ENCODE measurements at places on chromosomes 7 and 10. TPM values are rescaled to one million over a fixed set of nuclear protein-coding genes. Genes with fewer than 3 reads are reported as not detected.

Gene LIPF
- total RNA-seq, result not detected

Gene ARHGEF5
- total RNA-seq, result 0.88 TPM

Gene C7orf33
- total RNA-seq, result not detected

Gene ANKRD61
- 0.35 TPM for total RNA-seq

DNA sequence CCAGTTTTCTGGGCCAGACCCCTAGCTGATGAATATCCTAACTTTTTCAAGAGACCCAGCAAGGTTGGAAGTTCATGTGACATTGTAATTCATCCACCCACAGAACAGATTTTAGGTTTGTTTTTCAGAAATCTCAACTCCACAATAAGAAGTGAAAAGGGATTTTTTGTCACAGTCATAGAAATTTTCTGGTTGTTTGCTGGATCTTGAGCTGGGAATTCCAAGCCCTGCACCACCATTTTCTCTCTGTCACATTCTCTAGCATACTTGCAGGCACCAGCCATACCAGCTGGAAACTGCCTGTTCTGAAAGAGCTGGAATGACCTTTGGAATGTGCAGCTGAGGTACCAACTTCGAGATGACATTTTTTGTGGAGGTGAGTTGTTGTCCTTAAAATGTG lies 8.5 kb downstream of the TAS2R60 start:
- DNase-seq, result no peak

DNA sequence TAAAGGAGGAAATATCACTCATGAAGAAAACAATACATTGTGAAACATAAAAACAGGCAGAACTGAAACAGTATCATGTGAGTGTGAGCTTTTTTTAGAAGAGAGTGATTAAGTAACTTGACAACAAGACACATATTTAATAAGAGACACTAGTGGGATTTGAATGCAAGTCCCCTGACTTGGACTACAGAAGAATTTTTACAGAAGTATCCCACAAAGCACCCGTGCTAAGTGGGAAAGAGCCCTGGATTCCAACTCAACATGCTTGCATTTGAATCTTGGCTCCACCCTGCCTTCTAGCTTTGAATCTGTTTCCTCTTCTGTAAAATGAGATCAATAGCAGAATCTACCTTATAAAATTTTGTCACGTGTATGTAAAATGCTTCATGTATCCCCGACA lies 166.2 kb downstream of the ZNF365 start:
- DNase-seq, result no peak

DNA sequence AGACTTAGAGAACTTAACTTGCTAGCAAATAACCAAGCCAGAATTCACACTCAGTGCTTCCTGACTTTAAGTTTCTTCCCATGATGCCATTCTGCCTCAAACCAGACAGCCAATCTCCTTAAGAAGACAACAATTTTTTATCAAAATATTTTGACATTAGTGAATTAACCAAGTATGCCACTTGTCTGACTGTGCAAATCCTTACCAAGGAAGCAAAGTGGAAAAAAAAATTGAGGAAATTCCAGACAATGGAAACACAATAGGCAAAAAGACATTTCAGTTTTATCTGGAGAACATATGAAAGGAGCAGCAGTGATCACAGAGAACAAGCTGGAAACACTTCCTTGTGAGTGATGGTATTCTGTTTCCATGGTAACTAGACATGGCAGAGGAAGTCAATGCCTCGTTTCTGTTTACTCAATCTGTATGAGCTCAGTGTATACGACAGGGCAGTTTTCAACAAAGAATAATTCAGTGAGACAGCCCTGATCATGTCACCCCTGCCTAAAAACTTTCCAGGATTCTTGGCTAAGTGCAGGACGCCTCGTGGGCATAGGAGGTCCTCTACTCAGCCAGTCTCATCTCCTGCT lies 114.2 kb downstream of the DYNC1I1 start:
- peak; percentile 96 for DNase-seq

GRCh38 chr10:103284170-103284569 lies 7.2 kb downstream of the INA start:
- no peak for DNase-seq

- DNase-seq, result no peak
Observed at GRCh38 chr10:110168601-110169481, 38.6 kb upstream of the MXI1 start.

DNA sequence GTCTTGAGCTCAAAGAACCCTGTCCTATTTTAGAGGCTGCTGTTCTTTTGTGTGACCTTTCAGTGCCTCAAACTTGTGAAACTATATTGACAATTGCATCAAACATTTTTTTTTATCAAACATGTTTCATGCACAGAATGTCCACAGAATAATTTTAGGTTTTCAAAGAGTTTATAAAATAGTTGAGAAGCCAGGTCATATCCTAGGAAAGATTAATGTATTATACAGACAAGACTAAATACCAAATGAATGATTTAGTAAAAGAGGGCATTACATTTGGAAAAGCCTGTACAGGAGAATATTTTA lies 67.0 kb downstream of the CDK6 start:
- DNase-seq, result no peak

DNA sequence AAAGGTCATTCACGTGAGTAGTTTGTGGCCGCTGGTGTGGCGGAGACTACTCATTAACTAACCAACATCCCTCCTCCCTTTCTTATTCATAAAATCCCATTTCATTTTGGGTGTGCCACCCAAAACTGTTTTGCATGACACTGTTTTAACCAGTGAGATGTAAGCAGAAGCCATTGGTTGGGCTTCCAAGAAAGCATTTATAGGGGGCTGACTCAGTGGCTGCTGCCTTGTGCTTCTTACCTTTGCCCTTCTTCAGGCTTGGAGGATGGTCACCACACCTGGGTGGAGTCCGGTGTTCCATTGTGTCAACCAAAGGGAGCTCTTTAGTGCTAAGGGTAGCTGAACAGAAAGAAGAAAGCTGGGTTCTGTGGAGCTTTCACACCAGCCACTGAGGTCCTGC lies 37.2 kb upstream of the EPC1 start:
- no peak for DNase-seq

- DNase-seq, result no peak
Observed at GRCh38 chr7:80859272-80859970, 59.4 kb downstream of the SEMA3C start.

DNA sequence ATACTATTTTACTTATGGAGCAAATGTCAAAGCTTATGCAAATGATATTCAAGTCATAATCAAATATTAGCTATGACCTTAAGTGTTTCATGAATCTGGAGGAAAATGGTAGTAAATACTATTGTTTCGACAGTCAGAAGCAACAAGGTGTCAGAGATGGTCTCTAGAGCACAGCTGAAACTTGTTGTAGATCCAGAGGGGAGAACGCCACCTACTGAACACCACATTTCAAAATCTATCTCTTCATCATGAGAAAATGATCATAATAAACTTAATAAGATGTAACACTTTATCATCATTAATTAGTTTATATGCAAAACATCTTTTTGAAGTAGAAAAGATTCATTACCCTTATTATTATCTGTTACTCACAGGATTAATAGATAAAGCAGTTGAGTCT lies 418.7 kb downstream of the GATA3 start:
- peak; percentile 49 for DNase-seq
